Colonic mucosa (tissue), 4 donors: ENCODE measurements at places on chromosomes 6 and 20. TPM values are rescaled to one million over a fixed set of nuclear protein-coding genes. Genes with fewer than 3 reads are reported as not detected.

- no peak for DNase-seq
- H3K27me3 ChIP-seq, result no peaks in the 10 kb centered on the region
- H3K27ac ChIP-seq, result no peak overlapping the region
- H3K36me3 ChIP-seq, result no peaks in the 10 kb centered on the region
- H3K4me1 ChIP-seq, result no peaks in the 10 kb centered on the region
- H3K4me3 ChIP-seq, result no peak overlapping the region
These were observed 46.2 kb downstream of the AKIRIN2 start for GRCh38 chr6:87655824-87656223.

- H3K4me1 ChIP-seq, result no peaks in the 10 kb centered on the region
- peaks cover 18% of the 10 kb centered on the region for H3K36me3 ChIP-seq
- H3K27ac ChIP-seq, result no peak overlapping the region
- DNase-seq, result no peak
- no peaks in the 10 kb centered on the region for H3K27me3 ChIP-seq
- H3K4me3 ChIP-seq, result no peak overlapping the region
These were observed 12.8 kb downstream of the TPD52L2 start for GRCh38 chr20:63877755-63878470.

- no peaks in the 10 kb centered on the region for H3K4me1 ChIP-seq
- H3K27me3 ChIP-seq, result no peaks in the 10 kb centered on the region
- H3K27ac ChIP-seq, result no peak overlapping the region
- H3K36me3 ChIP-seq, result no peaks in the 10 kb centered on the region
- no peak overlapping the region for H3K4me3 ChIP-seq
These were observed 3.0 kb downstream of the SLC25A27 start for GRCh38 chr6:46655803-46656202.

DNA sequence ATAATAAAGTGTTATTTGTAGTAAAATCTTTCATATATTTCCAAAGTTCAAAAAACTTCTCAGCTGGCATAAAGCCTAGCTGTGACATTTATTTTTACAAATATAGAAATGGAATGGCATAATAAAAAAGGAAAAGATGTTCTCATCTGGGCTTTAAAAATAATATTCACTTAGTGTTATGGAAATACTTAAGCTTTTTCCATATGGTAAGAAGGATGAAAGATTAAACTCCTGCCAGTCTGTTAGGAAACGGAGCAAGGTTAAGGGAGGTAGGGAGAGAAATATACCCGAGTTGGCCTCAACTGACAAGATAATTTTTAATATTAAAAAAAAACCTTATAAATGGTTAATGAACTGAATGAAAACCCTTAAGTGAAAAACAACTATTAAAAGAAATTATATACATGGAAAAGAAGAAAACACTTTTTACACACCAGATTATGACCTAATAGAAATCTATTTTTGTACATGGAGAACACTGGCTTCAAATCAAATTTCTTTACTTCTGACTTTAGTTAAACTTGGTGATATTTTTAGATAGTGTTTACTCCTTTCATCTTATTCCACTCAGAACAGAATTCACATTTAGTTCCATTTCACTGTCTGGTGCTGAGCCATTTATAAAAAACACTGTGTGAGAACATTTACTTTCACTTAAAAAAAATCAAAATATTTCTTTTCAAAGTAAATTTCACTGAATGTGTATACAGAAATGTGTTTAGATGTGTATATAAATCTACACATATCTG lies 137.0 kb downstream of the DST start:
- H3K4me3 ChIP-seq, result no peak overlapping the region
- no peaks in the 10 kb centered on the region for H3K36me3 ChIP-seq
- no peak overlapping the region for H3K27ac ChIP-seq

The COQ3 gene
- total RNA-seq, result 15.9 TPM

DNA sequence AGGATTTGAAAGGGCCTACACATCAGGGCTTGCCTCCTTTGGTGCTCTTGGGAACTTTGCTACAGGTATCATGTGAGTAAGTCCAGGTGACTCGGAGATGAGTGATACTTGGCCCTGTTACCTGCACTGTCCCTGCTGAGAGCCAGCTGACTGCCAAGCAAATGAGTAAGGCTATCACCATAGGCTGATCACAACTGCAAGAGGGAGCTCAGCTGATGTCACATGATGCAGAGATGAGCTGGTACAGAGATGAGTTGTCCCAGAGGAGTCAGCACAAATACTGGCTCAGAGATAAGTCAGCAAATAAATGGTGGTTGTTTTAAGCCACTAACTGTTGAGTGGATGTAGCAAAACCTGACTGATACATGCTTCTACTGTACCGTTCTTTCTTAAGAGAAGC lies 41.4 kb downstream of the LAMP5 start:
- H3K36me3 ChIP-seq, result no peaks in the 10 kb centered on the region
- no peak overlapping the region for H3K27ac ChIP-seq
- H3K4me1 ChIP-seq, result no peaks in the 10 kb centered on the region
- H3K4me3 ChIP-seq, result no peak overlapping the region
- H3K27me3 ChIP-seq, result no peaks in the 10 kb centered on the region

DNA sequence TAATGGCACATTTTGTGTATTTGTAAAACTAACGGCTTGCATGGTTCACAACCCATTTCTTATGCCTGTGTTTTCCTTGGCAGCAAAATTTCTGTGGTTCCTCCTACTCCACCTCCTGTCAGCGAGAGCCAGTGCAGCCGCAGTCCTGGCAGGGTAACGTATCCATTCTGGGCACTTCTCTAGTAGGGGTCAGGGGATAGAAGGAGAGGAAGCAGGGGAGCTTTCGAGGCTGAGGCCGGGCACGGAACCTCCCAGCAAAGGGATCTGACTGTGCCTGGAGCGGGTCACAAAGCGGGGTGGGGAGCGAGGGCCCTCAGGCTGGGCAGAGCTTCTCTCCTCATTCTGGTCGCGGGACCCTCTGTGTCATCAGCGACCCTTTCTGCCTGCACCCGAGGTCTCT lies 58.4 kb downstream of the SYTL3 start:
- no peaks in the 10 kb centered on the region for H3K36me3 ChIP-seq
- H3K27me3 ChIP-seq, result no peaks in the 10 kb centered on the region
- H3K4me1 ChIP-seq, result peaks cover 8% of the 10 kb centered on the region
- DNase-seq, result no peak

The FOXA2 gene
- 27.9 TPM for total RNA-seq

GRCh38 chr20:20060234-20060998 lies 8.1 kb downstream of the CFAP61 start:
- no peaks in the 10 kb centered on the region for H3K27me3 ChIP-seq
- no peak overlapping the region for H3K27ac ChIP-seq
- H3K36me3 ChIP-seq, result no peaks in the 10 kb centered on the region
- no peak for DNase-seq
- no peak overlapping the region for H3K4me3 ChIP-seq
- no peaks in the 10 kb centered on the region for H3K4me1 ChIP-seq

- H3K27ac ChIP-seq, result no peak overlapping the region
- H3K4me3 ChIP-seq, result no peak overlapping the region
- no peaks in the 10 kb centered on the region for H3K4me1 ChIP-seq
- no peaks in the 10 kb centered on the region for H3K27me3 ChIP-seq
- no peaks in the 10 kb centered on the region for H3K36me3 ChIP-seq
These were observed 51.9 kb downstream of the L3MBTL3 start for GRCh38 chr6:130070326-130070725.

The SYCP2L gene
- 0.11 TPM for total RNA-seq

DNA sequence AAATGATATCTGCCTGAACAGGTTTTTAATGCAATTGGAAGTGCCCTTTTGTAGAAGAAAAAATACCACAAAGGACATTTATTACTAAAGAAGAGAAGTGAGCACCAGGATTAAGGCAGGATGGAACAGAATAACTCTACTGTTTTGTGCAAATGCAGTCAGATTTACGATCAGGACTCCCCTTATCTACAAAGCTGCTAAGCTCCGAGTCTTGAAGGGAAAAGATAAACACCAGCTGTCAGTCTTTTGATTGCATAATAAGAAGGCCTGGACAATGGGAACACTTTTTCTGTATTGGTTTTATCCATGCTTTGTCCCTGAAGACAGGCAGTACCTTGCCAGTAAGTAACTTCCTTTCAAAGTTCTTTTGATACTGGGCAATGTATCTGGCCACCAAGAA lies 797.9 kb upstream of the SLC35B3 start:
- H3K4me3 ChIP-seq, result no peak overlapping the region
- no peaks in the 10 kb centered on the region for H3K36me3 ChIP-seq
- no peaks in the 10 kb centered on the region for H3K4me1 ChIP-seq
- no peaks in the 10 kb centered on the region for H3K27me3 ChIP-seq
